Stimulated activated CD8-positive, alpha-beta memory T cell treated with anti-CD3 and anti-CD28 coated beads, Interleukin-15, amount 100 ng/mL, for 24 hours (primary cell): ENCODE measurements at places on chromosomes 11 and 22.

- DNase-seq = no peak
Observed at GRCh38 chr11:61067782-61068446, 34.4 kb upstream of the CD5 start.

DNA sequence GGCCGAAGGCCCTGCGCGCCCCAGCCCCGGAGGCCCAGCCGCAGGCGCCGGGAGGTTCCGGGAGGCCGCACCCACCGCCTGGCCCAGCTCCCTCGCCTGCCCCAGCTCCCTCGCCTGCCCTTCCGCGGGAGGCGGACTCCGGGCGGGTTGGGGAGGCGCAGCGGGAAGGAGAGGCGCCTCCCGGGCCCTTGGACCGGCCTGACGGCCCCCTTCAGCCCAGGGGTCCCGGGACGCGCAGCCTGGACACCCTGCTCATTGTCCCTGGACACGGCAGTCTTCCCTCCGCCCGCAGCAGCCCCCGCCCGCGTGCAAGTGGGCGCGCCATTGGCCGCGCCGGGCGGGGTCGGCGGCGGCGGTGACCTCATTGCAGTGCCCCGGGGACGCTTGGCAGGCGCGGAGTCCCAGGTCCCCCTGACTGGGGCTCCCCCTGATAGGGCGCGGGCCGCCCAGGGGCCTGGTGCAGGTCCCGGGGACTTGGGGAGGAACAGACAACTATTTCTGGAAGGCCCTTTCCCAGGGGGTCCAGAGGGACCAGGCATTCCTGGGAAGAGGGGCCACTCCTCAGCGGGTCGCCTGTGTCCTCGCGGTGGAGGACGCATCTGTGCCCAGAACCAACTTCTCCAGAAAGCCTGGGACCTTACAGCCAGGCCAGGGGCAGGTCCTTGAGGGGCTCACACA, 501 bp downstream of the CD151 start:
- no peak for DNase-seq

- no peak for DNase-seq
Observed at GRCh38 chr11:64644647-64645275, 53.7 kb downstream of the SLC22A12 start.

DNA sequence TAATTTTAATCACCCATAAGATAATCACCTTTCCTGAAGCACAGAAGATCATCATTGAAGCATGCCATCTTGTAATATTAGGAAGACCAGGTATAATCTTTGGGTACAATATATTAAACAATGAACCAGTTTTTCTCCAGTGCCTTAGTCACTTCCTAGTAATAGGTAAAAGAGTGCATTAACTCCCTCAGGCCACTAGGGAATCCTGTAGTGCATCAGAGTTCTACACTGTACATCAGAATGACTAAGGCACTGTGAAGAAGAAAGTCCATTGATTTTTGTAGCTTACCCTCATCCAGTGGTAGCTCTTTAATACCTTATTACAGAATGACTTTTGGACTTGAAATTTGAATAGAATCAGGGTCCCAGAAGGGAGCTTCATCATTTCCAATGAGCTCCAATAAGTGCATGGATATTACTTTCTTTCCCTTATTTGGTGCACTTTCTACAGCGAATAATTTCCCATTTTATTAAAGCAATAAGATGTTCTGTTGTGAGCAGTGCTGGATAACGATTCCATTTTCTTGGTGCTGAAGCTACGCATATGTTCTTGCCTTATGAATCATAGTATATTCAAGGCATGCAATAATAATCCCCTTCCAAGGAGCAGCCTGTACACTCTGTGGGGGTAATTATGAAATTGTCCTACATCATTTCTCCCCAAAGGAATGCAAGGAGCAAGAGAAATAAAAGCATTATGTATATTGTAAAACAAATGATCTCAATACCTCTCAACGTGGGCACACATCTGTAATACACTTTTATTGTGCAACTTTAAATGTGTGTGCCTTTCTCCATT, 4.7 kb downstream of the C11orf87 start:
- no peak for DNase-seq

- no peak for DNase-seq
Observed at GRCh38 chr11:32792111-32792947, 2.1 kb downstream of the CCDC73 start.

GRCh38 chr11:26333906-26334305, 2.0 kb downstream of the ANO3 start:
- no peak for DNase-seq

DNA sequence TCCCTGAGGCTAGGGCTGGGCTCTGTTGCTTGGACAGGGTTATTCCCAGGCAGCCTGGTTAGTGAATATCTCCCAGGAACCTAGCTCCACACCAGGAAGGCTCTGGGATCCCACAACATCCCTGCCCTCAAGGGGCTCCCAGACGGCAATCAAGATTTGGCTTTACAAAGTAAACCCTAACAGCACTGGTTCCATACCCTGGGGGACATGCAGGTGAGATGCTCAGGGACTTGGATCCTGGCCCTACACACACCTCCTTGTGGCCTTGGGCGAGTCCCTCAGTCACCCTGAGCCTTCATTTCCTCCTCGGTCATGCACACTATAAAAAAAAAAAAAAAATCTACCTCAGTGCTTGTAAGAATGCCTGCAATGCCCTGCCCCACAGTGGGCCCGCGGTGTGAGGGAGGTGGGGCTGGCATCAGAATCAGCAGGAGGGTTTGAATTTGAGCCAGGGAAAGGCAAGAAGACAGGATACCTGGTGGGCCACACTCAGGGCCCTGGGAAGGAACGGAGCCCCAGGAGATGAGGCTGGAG, 86.3 kb downstream of the MORC2 start:
- no peak for DNase-seq

- DNase-seq = no peak
Observed at GRCh38 chr22:39244136-39244495, 666 bp downstream of the PDGFB start.

DNA sequence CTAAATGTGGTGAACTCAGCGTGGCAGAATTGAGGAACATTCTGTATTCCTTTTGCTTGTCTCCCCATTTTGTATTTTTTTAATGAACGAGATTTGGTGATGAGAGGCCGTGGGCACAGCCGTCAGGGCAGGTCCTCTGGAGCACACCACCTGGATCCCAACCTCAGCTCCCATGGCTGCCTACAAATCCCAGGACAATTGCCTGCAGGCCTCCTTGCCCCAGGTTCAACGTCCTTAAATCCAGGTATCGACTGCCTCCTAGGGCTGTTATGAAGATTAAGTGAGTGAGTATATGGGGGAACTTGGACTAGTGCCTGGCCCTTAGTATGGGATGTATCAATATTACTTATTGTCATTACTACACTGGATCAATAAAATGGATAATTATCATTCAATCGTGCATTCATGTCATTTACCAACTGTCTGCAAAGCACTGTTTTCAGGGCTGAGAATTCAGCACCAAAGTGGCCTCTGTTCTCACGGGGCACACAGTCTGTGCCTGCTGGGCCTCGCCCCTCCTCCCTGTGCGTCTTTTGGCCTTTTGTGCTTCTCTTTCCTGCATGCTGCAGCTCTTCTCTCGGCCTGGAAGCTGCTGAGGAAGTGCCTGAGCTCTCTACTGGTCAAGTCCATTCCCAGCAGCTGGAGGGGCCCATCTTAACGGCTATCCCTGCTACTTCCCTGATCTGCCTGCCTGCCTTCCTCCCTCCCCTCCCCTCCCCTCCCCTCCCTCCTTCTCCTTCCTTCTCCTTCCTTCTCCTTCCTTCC, 1343.7 kb downstream of the BRD1 start:
- no peak for DNase-seq

GRCh38 chr22:44002997-44003396, 21.1 kb upstream of the PARVB start:
- DNase-seq = no peak

- no peak for DNase-seq
Observed at GRCh38 chr11:2211113-2211971, 39.7 kb upstream of the TH start.

GRCh38 chr11:66419825-66420224, 1.0 kb upstream of the NPAS4 start:
- no peak for DNase-seq

DNA sequence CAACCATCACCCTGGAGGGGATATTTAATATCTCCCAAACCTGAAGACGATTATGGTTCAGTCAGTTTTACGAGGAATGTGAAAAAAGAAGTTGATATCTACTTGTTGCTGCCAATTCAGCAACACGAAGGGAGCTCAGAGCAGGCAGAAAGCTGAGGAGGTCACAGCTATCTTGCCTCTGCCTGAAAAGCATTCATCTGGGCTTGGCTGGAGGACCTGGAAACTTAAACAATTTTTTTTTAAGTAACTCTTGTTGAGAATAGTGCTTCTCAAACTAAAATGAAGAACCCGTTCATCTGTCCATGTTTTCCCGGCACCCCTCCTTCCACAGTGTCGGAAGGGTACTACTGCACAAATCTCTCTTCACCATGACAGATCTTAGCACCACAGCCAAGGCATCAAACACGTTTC, 98.9 kb downstream of the MICAL3 start:
- DNase-seq = no peak

GRCh38 chr11:2510626-2511402, 66.0 kb downstream of the KCNQ1 start:
- DNase-seq = no peak

DNA sequence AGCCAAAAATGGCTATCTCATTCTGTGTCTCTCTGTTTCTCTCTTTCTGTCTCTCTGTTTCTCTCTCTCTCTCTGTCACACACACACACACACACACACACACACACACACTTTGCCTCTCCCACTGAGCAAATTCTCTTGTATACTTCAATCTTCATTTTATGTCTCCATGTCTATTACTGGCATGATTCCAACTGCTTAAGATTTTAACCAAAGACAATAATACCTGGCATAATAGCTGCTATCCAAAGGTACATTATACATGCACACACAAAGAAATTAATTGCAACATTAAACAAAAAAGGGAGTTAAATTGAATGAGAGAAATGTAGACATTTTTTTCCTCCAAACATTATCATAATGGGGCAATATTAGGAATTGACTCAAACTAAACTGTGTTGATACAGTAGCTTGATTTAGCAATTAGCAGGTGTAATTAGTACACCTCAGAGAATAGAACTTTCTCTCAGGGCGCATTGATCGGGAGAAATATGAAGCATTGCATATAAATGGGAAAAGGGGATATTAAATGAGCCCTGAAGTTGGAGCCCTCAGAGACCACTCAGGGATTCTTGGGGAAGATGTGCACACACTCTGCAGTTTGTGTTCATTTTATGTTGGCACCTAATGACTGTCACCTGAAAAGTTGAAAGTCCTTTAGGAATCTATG, 17.4 kb upstream of the SLC1A2 start:
- DNase-seq = no peak

DNA sequence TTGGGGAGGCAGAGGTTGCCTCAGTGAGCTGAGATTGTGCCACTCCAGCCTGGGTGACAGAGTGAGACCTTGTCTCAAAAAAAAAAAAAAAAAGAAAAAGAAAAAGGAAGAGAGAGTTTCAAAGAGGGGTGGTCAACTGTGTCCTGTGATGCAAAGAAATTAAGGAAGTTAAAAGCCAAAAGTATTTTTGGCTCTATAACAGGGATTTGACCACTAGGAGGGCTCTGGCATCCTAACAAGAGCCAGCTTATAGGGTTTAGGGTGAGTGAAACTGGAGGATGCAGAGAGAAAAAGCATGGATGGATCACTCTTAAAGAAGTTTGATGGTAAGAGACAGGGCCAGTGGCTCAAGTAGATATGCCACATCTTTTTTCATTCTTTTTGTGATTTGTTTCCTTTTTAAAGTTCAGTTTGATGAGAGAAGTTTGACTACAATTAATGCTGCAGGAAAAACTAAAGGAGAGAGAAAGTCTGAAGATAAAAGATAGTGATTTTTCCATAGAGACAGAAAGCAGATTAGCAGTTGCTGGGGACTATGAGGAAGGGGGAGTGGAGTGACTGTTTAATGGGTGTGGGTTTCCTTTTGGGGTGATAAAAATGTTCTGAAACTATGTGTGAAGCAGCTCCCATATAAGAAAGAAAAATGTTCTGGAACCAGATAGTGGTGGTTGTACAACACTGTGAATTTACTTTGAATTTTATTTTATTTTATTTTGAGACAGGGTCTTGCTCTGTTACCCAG, 11.1 kb upstream of the MICAL2 start:
- DNase-seq = no peak

DNA sequence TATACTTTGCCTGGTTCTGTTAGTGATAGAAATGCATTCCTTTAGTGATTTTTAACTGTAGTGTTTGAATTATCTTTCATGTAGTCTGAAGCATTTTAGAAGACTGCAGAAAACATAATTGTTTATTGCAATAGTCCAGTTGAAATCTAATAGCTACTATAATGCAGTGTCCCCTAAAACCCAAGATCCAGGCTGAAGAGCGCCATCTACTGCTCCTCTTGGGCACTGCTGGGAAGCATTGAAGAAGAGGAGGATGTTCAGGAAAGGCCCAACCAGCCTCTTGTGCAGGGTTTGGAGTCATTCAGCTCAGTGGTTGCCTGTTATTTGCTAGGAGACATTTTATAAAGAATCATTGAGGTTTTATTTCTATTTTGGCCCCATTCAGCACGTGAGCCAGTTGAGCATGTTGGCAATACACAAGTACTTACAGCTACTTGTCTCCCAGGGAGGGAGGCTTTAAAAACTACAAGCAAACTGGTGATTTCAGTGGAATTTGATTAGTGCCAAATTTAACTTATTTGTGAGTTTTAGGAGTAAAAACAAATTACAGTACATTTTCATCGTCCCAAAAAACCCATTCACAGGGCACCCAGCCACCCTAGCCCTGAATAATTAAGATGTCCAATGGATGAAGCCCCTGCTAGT, 74.9 kb upstream of the HORMAD2 start:
- peak; percentile 29 for DNase-seq

DNA sequence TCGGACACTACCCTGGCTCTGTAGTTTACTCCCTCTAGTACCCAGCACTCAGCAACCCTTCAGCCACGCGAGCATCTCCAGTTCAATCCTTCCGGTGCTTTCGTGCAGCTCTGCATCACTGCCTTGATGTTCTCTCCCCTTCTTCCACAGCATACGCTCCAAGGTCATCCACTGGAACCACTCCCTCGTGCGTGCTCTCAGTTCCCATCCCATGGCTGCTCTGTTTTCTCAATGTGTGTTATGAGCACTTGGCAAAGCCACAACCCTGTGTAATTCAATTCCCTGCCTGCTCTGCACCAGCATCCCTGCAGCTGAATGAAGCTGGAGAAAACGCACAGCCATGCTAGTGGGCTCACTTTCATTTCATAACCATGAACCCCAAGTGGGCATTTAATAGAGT, 38.5 kb upstream of the NFRKB start:
- no peak for DNase-seq

DNA sequence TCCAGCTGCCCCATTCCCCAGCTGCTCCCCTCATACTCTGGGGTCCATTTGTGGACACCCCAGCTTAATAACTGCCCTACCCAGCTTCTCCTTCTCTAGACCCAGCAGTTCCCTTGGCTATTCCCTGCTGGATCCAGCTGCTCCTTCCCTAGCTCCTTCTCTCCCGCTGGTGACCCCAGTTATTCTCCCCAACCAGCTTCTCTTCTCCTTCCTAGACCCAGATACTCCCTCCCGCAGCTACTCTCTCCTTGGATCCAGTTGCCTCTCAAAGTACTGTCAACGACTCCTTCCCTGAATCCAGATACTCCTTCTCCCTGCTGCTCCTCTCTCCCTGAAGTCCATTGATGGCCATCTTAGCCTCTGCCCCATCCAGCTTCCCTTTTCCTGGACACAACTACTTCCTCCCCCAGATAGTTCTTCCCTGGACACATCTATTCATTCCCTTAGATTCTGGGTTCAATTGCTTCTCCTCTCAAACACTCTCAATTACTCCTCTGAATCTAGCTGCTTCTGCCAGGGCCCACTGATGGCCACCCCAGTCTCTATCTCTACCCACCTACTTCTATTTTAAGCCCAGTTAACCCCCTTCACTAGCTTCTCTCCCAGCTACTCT, 11.6 kb downstream of the SELENOM start:
- no peak for DNase-seq
